Right cardiac atrium (tissue), 5 donors: ENCODE measurements at places on chromosomes 7 and 10. TPM values are rescaled to one million over a fixed set of nuclear protein-coding genes. Genes with fewer than 3 reads are reported as not detected.

DNA sequence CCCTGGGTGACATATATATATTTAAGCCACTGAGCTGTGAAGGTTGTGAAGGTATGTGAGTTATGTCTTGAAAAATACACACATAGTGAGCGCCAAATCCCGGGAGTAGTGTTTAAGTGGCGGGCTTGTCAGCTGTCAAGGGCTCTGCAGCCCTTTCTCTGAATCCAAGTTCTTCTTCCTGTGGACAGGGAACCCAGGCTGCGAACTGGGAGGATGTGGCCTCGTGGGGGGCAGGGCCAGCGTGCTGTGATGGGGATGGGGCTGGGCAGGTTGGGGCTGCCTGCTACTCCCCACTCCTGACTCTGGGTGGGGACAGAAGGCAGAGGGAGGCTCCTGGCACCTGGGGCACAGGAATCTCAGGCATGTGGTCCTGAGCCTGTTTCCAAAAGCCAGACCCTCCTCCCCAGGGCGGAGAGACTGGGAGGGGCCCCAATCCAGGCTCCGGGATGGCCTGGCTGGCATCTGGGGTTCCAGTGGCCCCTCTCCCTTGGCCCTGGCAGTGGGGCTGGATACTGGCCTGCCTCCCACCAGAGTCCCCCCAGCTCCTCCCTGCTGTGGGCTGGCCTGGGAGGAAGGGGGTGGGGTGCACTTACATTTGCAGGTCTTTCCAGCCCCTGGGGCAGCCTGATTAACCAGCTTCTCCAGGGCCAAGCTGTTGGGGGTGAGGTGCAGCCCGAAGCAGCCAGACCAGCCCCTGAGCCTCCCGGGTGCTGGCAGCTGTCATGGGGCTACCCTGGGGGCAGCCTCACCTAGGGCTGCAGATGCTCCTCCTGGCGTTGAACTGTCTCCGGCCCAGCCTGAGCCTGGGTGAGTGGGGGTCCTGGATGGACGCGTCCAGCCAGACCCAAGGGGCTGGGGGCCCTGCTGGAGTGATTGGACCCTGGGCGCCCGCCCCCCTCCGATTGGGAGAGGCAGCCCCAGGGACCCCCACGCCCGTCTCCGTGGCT is at the start of gene UPK3B:
UPK3B (plus strand) TSS at position 622 of the 947 bp plus-strand sequence; CDS start at position 723, 101 bp downstream.
- DNase-seq: no peak

GRCh38 chr10:8103543-8103942 is 49.1 kb downstream of the GATA3 start:
- no peak for DNase-seq

- no peak for DNase-seq
Measured at GRCh38 chr7:81234896-81235295, 316.0 kb upstream of the SEMA3C start.

VGF gene
- 0.07 TPM for polyA plus RNA-seq

LAMTOR4 gene
- 193 TPM for polyA plus RNA-seq
